ENCODE measurements at places on chromosomes 1 and 21. TPM values are rescaled to one million over a fixed set of nuclear protein-coding genes. Genes with fewer than 3 reads are reported as not detected.

Gene NFIA
- total RNA-seq, result 18.4 TPM

Gene IGSF3
- 2.8 TPM for total RNA-seq

Gene GJC2
- 0.53 TPM for total RNA-seq

Gene BARHL2
- total RNA-seq, result not detected

Gene SPRR4
- total RNA-seq, result not detected

Gene LAPTM5
- 82.2 TPM for total RNA-seq
